Lung (tissue), 17 donors: ENCODE measurements at places on chromosomes 3 and 15. TPM values are rescaled to one million over a fixed set of nuclear protein-coding genes. Genes with fewer than 3 reads are reported as not detected.
A peak's percentile ranks its signal among the peaks of the same experiment; 100 is the strongest.

DNA sequence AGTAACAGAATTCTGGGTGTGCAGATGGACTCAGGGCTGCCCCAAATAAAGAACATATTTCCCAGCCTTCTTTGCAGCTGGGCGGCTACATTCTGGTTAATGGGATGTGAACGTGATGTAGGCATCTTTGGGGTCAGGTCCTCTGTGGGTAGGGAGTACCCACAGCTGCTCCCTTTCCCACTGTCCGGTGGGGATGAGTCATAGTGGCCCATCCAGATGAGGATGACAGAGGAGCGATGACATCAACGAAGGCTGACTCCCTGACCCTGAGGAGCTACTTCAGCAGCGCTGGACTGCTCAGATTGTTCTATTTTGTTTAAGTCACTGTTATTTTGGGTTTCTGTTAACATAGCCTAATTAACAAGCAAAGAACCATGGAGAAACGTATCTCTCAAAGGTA, 38.0 kb downstream of the SRPRB start:
- peak; percentile 15 for DNase-seq

ECE2 gene
- not detected for polyA plus RNA-seq

NEK10 gene
- 5.4 TPM for polyA plus RNA-seq

SNRPN gene
- polyA plus RNA-seq = 65.1 TPM
